Activated T-helper 9 cell treated with anti-CD3 and anti-CD28 coated beads, Interleukin-2, amount 50 U/mL, for 16 hours (primary cell): ENCODE measurements at places on chromosomes 5 and 9.

- no peak for DNase-seq
Observed at GRCh38 chr9:13141629-13142028, 137.9 kb downstream of the MPDZ start.

DNA sequence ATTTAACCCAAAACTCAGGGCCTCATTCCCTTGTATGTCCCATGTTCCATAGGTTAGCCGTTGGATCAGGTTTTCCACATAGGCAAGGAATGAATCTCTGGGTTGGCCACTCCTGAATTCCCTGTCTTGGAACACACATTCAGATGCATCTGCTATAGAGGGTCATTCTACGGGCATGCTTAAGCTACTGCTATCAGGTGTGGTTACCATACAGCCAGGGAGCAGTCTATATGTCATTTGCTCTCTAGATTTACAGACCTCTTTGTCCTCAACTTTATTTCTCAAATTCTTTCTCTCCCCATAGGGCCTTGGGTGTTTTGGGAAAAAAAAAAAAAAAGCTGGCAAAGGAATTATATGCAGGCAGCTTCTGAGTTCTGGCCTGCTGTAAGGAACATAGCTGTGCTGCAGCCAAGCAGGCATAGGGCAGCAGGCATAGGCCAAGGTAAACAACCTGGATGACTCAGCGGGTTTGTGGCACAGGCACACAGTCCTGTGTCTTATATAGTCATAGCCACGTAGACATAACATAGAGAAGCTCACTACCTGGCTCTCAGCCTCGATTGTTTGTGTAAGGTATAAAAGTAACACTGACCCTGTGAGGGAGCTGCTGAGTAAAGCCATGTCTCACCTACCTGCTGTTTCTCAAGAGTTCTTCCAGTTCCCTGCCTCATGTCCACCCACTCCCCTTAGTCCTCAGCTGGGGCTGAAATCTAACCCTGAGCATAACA, 141.5 kb downstream of the OSTF1 start:
- DNase-seq = no peak

- DNase-seq = no peak
Observed at GRCh38 chr9:84822589-84823233, 153.2 kb downstream of the NTRK2 start.

DNA sequence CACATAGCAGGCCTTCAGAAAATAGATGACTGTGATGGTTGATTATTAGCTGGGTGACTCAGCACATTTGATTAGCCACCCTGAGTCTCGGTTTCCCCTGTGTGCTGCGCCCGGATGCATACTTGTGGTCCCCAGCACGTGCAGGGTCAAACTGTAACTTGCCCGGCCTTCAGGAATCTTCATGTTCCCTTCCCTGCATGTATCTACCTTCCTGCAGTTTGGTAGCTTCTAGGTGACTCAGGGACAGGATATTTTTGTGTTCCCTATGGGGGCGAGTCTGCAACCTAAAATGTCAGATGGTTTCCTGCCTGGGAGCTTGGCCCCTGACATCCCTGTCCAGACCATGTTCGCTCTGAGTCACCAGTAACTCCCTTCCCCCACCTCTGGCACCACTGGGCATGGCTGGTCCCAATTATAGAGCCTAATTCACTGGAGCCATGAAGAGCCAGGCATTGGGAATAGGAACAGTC, 13.2 kb downstream of the PTGS1 start:
- DNase-seq = no peak

- no peak for DNase-seq
Observed at GRCh38 chr5:95392593-95393182, 1.5 kb downstream of the FAM81B start.

DNA sequence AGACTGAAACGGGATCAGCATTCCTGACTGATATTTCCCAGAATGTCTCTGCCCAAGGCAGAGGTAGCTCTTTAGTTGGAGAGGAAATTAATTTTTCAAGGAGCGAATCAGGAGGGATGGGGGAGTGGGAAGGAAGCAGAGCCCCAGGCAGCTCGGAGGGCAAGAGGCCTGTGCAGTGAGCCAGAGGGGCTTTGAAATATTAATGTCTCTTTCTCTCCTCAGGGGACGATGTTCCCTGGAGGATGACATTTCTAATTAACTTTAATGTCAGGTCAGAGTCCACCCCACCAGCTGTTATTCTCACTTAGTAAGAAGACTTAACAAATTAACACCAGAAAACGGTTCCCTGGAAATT, 45.6 kb downstream of the SLC6A7 start:
- no peak for DNase-seq

DNA sequence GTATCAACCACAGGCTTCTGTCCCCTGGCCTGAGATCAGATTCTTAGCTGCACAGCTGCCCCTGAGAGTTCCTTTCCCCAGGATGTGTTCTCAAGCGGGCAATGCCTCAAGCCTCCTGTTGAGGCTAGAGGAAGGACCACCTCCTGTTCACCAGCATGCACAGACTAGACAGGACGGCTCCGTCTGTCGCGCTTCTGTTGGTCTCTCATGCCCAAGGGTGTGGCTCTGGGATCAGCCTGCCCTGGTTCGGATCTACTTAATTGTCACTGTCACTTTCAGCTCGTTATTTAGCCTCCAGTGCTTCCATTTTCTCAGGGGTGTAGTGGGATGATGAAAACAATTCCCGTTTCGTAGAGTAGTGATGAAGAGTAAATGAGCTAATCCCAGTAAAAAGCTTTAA, 103.1 kb downstream of the KCNIP1 start:
- DNase-seq = no peak

DNA sequence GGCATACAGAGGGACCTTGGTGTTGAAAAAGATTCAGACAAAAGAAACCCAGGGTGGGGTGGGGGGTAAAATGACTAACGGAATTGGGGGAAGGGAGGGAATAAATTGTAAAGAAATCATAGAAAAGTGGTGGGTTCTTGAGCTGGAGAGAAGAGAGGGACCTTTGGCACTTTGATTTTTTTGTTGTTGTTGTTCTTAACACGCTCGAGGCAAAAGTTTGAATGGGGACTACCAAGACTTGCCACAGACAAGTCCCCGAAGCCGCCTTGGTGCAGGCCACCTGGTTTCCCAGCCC, 616 bp downstream of the VCAN start:
- DNase-seq = no peak

GRCh38 chr5:79858410-79858723, 132.7 kb downstream of the MTX3 start:
- DNase-seq = no peak
